ENCODE measurements at places on chromosomes 16 and 17.

DNA sequence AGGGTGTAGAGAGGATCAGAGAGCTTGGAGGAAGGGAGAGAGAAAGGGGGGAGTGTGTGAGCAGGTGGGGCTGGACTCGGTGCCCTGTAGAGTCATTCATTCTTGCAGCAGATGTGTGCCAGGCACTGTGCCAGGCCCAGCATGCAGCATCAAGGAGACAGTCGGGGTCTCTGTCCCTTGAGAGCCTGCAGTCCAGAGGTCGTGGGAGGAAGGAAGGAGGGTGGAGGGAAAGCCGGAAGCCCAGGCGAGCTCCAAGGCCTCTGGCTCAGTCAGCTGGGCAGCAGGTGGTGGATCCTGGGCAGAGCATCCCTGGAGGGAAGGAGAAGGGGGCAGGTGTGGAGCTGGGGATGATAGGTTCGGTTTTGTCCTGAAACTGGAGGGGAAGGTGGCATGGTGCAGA lies 27.5 kb downstream of the EPN2 start:
- DNase-seq = peak; percentile 32

- no peak for DNase-seq
Observed at GRCh38 chr17:48563867-48564187, 14.3 kb downstream of the HOXB4 start.

- peak; percentile 53 for DNase-seq
Observed at GRCh38 chr17:42422412-42422957, 571 bp downstream of the CAVIN1 start.

DNA sequence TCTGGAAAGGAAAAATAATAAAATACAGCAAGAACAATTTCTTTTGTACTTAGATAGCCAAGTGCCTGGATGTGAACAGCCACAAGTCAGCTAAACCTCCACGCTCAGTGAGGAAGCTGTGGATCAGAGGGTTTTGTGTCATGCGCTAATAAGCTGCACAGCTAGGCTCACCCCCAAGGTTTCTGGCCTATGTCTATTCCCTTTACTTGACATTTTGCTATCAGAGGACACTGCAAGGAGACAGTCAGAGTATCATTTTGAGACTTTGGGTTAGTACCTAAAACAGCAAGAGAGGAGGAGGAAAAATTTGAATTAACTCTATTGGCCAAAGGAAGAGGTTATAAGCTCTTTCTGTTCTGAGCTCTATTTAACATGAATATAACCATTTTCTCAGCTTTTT lies 139.3 kb downstream of the KCNJ2 start:
- DNase-seq = no peak

DNA sequence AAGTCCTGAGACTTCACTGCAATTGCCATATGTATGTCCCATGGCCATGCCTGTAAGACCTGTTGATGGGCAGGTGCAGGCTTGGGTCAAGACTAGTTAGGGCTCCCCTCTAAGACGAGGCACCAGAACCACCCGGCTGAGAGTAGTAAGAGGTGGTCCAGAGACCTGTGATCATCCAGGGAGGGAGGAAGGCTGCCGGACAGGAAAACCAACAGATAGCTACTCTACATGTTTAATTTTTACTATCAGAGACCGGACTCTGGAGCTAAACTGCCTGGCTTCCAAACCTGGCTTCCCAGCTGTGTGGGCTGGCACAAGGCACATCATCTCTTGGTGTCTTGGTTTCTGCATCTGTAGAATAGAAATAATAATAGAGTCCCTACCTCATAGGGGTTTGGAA lies 73.0 kb downstream of the ERCC4 start:
- no peak for DNase-seq

DNA sequence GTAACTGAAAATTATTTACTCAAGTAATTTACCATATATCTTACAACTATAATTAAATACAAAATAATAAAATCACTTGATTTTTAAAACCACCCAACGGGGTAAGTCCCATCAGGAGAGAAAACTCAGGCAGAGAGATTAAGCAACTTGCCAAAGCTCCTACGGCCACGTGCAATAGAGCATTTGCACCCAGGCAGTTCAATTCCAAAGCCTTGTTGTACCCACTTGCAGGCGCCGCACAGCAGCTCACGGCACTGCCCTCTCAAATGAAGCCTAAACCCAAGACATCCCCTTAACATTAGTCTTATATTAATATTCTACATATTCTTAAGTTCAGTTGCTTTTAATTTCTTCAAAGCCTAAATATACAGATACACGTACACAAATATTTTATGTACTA lies 75.7 kb downstream of the SPAG9 start:
- DNase-seq = no peak

DNA sequence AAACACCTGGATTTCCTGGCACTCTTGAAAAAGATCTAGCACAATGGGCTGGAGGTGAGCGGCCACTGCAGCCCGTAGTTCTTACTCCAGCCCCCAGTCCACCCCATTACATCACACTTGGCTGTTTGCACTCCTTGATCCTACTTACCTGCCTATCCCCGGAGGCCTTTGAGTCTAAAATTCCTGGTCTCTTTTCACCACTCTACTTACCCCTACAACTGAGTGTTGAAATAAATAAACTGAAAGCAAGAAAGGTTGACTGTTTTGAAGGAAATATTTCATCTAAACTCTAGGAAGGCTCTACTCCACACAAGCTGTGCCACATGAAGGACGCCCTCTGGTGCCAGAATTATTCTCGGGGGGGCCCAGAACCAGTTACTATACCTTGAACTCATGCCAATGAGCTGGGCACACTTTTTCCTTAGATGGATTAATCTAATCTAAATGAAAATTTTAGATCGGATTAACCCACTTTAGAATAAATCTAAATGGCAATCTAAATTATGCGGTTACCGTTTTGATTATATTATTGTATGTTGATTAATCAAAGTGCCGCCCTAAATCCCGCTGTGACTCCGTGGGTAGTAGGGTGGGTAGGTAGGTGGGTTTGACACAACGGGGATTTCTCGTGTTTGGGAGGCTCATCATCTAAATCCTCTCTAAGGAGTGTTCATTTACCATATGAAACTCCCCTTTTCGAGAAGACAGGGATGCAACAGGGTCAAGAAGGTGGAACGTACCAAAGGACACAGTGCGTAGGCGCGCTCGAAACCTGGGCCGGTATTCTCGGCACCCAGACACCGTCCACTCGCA lies 651 bp upstream of the EIF1 start:
- DNase-seq = peak; percentile 48

DNA sequence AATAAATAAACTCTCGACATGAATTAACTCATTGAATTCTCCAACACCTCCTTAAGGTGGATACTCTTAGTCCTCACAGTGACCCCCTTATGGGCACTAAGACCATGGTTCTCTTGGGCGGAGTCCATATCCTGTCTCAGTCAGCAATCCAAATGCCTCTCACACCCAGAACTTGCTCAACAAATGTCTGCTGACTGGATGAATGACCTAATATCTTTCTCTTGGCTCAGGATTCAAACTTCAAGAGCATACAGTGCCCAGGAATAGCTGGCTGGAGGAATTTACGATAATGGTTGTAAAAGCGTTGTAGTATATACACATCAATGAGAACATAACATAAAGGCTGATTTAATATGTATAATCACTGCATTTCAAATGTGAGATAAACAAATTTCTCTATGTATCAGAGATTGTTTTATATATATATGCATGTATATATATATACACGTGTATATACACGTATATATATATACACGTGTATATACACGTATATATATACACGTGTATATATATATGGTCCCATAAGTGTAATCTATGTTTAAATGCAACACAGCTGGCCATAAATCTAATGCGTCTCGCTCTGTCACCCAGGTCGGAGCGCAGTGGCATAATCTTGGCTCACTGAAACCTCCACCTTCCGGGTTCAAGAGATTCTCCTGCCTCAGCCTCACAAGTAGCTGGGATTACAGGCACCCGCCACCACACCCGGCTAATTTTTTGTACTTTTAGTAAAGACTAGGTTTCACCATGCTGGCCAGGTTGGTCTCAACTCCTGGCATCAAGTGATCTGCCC lies 6.5 kb upstream of the UBB start:
- no peak for DNase-seq

DNA sequence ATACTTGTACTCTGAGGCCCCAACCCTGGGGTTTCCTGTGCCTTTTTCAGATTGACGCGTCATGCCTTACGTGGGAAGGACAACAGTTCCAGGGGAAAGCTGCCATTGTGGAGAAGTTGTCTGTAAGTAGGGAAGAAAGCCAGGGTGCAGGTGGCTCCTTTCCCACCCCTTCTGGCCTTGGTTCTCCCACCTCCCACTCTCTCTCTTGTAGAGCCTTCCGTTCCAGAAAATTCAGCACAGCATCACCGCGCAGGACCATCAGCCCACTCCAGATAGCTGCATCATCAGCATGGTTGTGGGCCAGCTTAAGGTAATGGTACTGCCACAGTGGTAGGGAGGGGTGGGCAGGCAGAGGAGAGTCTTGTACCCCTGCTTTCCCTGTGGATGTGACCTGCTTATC lies 4.6 kb upstream of the EDC4 start:
- DNase-seq = no peak

- DNase-seq = no peak
Observed at GRCh38 chr16:61877436-61877835, 158.8 kb downstream of the CDH8 start.

GRCh38 chr17:80499560-80499959 lies 23.2 kb upstream of the NPTX1 start:
- no peak for DNase-seq

DNA sequence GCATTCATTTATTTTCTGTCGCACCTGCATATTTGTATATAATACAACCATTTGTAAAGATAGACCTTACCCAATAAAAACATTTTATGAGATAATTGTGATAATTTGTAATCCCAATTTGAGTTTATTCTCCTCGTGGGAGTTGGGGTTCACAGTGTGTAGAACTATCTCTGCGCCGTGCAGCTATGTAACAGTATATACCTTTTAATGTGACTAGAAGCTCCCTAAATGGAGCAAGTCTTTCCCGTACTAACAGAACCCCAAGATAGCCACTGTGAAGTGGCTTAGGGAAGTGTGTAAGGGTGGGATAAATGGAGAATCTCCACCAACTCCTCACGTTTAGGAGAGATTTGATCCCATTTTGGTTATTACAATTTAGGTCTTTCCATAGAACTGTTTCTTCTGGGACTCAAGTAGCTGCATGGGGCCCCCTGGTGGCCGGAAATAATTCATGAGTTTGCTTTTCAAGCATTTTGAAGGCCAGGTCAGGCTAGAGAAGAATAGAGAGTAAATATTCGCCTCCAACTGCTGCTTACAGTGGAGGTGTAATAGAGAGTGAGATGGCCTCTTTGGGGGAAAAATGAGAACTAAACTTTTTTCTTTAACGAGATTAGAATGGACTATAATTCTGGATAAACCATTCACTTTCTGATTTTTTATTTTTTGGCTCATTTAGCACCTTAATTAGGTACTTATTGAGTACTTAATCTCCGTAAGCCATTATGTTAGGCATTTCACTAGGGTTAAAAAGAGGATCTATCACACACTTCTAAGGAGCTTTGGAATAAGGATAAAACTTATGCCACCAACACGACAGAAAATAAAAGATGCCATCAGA lies 4.5 kb downstream of the TMEM100 start:
- DNase-seq = peak; percentile 83

DNA sequence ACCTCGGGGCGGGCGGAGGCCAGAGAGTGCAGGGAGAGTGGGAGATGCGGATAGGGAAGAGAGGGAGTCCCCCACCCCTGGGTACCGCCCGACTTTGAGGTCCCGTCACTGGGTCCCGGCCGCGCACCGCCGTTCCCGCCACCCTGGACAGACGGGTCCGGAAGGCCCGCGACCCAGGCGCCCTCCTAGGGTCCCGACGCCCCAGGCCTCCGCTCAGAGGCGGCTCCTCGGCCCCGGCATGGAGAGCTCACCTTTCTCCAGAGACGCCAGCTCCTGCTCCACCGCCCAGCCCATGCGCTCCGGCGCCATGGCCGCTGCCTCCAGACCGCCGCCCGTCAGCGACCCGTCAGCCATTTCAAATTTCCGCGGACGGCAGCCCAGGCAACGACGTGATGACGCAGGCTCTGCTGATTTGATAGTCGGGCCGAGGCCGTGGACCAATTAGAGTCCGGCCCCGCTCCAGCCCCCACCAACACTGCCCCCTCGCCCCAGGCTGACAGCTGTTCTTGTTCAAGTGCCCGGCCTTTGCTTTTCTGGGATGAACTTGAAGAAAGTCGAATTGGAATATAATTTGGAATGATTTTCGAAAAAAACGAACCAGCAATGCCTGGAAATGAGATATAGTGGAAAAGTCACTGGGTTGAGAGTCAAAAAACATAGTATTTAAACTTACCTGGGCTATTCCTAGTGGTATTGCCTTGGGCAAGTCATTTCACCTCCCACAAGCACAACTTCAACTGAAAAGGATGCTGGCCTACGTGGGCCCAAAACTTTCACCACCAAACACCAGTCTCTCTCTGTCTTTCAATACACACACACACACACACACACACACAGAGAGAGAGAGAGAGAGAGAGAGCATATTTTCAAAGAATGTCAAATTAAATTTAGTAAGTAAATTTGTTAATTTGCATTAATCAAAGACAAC lies at the start of gene SHCBP1:
SHCBP1 (minus strand) TSS at position 374 of the 928 bp plus-strand sequence; CDS start at position 354, 20 bp downstream.
- peak; percentile 93 for DNase-seq

- DNase-seq = no peak
Observed at GRCh38 chr17:62601471-62601870, 26.0 kb upstream of the MRC2 start.

- no peak for DNase-seq
Observed at GRCh38 chr16:22284637-22285036, 12.6 kb upstream of the POLR3E start.

GRCh38 chr16:89422905-89423630 lies 67.3 kb downstream of the ANKRD11 start:
- DNase-seq = no peak
